ENCODE measurements at places on chromosomes 11 and 22.

- DNase-seq, result no peak
Measured at GRCh38 chr11:74278103-74278502, 33.3 kb downstream of the P4HA3 start.

GRCh38 chr11:76777876-76778275 is 5.3 kb upstream of the TSKU start:
- DNase-seq, result no peak

DNA sequence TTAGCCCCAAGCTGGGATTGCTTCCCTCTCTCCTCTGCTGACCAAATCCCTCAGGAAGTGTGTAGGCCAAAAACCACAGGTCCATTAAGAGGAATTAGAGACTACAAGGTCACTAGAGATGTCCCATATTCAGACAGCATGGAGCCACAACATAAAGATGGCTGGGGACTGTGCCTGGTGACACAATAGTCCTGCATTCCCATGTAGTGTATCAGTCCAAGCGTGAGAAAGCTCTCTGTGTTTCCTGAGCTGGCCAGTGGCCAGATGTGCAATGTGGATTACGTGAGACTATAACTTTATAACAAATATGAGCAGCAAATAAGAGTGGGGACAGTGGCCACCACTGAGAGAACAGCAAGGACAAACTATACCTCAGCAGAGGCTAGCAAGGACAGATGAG is 7.6 kb upstream of the MS4A10 start:
- no peak for DNase-seq

DNA sequence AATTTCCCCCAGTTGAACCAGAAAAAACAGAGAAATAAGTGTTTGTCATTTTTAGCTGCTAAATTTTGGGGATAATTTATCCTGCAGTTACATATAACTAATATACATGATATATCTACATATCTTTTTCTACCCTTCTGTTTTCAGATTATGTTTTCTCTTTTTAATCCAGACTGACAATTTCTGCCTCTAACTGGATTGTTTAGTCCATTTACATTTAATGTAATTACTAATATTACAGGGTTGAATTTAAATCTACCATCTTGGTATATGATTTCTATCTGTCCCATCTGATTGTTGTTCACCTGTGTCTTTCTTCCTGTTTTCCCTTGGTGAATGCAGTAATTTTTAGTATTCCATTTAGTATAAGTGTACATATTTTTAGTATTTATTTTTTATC is 5.7 kb downstream of the NNMT start:
- DNase-seq, result no peak

GRCh38 chr11:10561043-10561818 is 7.2 kb downstream of the LYVE1 start:
- DNase-seq, result no peak

DNA sequence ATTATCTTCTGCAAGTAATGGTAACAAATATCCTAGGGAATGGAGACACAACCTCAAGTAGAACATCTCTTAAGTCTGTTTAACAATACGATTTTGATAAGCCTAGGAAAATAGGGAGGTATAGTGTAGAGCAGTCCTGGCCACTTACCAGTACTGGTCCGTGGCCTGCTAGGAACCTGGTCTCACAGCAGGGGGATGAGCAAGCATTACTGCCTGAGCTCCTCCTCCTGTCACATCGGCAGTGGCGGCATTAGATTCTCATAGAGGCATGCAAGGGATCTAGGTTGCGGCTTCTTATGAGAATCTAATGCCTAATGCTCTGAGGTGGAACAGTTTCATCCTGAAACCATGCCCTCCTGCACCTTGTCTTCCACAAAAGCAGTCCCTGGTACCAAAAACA is 4.4 kb downstream of the OR51V1 start:
- no peak for DNase-seq

DNA sequence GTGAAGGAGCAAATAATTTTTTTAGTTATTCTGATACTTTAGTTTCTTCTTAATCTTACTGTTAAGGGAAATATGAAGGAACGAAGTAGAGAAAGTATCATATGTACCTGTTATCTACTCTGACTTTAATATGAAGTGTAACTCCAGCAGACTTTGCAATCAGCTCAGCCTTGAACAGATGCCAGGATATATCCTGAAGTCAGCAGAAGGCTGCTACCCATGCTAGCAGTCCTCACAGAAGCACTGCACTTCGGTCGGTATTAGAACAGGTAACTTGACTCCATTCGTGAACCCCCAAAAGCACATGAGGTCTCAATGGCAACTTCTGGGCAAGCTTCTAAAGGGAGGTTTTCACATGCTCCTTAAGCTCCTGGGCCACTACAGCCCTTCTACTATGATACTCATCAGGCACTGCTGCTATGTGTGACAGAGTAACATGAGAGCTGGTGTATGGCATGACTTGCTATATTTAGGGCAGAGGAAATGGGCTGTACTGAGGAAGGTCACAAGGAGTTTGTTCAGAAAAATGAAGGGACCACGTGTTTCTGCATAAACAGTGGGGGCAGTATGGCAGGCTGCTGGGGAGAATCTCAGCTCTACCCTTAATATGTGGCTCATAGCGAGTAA is 344.1 kb downstream of the SOX6 start:
- no peak for DNase-seq

DNA sequence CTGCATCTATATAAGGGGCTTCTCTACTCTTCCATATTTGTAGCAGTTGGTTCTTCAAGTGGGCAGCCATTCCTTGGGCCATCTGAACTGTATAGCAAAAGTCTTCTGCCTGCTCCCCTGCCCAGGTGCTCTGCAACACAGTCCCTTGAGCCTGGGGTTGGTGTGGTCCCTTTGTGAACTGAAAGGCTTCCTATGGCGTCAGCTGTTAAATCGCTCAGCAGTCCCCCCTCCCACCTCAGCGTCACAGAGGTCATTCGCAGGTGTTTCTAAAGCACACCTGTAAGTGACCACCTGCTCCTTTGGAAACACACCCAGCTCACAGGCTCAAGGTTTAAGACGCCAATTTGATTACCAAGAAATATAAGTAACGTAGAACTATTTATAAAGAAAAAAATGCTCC is 37.0 kb downstream of the CYB5R2 start:
- DNase-seq, result no peak

DNA sequence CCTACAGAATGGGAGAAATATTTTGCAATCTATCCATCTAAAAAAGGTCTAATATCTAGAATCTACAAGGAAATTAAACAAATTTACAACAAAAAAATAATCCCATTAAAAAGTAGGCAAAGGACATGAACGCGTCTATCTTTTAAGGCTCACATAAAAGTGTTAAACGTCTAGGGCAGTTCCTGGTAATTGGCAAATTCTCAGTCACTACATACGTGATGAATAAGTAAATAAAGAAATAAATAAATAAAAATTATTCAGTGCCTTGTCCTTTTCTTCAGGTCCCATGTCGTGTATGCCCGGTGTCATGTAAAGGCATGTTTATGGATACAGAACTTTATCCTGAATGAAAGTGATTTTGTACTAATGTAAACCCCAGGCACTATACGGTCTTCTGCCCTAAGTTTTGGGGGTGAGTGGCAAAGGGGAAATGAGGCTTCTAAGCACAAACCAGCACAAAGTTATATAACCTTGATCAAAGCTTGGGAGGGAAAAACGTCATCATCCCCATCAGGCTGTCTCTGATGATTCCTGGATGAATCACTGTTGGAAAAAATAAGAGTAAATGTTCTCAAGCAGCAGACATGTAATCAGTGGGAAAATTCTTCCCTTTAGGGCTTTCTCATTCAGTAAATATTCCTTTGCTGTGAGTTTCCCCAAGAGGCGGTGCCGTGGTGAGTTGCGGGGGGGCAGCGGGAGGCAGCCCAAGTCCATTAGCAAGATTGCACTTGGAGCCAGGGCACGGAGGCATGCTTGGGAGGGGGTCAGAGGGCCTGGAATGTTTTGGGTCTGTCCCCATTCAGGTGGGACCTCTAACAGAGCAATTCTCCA is 30.4 kb upstream of the MICAL2 start:
- no peak for DNase-seq
